ENCODE measurements at places on chromosomes 5 and 9.

- no peak for DNase-seq
Measured at GRCh38 chr9:124409410-124409809, 5.8 kb downstream of the PSMB7 start.

DNA sequence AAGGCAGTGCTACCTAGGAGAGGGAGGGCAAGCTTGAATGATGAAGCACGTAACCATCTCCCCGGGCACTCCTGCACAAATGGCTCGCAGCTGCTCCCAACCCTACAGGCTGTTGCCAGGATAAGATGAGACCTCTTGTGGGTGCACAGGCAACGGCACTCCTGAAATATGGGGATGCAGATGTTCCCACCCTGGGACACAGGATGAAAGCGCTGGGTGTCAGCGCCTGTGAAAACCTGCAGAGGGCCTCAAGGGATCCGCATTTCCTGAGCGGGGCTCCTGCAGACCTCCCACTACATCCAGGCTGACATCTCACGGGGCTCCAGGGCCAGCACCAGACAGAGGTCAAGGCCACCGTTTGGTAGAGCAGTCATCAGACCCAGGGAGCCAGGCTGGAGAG is 60.7 kb downstream of the SMIM23 start:
- DNase-seq: no peak

DNA sequence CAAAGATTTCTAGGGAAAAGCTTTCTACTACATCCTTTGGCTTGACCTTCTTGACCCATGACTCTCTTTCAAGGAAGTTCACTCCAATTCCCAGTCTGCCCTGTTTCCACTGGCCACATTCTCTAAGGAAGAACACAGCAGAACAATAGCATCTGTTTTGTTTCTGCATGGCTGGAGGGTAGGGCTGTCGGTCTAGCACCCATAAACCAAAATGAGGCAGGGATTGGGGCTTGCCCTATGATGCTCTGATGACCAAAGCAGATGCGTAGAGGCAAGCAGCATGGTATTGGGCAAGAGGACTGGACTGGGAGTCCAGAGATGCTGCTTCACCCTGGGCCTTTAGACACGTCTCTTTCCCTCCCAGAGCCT is 24.1 kb downstream of the GOLGA2 start:
- no peak for DNase-seq

DNA sequence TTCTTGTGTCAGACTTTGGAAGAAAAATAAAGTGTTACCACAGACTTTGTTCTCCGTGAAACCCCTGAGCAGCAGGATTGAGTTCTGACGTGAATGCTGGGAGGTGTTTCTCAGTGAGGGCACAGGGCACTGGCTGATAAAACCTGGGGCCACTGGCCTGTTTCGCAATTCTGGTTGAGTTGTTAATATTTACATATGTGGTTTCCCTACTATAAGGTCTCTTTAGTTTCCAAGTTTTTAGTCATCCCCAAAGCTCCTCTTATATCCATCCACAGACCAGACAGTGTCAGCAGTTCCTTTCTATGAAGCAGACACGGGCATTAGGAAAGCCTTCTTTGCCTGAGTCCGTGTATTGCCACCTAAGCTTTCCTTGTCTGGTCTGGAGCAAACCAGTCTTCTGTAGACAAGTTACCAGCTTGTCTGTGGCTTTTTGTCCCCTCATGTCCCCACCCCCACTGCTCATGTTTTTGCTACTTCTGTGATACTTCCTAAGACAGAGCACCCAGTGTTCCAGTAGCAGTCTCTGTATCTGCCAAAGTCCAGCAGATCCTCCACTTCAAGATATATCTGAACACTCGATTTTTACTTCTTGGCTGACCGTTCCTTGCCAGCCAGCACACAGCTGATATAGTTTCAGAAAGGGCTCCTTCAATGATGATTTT is 42.0 kb downstream of the ACO1 start:
- DNase-seq: no peak

DNA sequence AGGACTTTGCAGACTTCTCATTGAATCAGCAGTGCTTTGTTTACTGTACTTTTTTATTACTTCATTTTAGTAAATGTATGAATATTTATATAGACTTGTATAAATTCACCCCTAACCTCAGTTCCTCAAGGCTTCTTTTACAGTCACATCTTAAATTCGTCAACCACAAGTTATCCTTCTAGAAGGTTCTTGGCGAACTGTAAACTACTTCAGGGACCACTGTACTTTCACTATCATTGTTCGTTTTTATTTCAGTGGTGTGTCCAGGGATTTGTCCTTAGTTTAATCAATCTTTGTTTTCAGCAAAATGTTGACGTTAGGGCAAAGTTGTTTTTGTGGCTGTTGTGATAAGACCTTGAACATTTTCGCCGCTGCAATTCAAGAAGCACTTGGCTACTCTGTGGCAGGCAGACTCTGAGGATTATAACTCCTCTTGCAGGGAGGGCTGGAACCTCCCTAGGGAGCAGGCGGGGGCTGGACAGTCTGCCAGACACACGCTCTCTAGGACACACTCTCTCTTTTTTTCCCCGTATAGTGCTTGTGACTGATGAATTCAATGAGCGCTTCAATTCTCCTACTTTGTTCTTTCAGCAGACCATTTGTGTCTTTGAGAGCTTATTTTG is 252.8 kb downstream of the FBXL7 start:
- DNase-seq: no peak

GRCh38 chr5:130966990-130967525 is 198.0 kb downstream of the HINT1 start:
- no peak for DNase-seq

DNA sequence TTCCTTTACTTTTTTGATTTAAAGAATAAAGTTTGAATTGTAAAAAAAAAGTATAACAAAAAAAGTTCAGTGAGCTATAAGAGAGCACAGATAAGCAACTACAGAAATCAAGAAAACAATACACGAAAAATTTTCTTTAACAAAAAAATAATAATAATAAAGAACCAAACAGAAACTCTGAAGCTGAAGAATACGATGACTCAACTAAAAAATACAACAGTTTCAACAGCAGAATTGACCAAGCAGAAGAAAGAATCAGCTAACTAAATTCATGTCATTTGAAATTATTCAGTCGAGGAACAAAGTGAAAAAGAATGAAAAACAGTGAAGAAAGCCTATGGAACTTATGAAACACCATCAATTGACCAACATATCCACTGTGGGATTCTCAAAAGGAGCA is 177.7 kb downstream of the NDUFS4 start:
- no peak for DNase-seq

DNA sequence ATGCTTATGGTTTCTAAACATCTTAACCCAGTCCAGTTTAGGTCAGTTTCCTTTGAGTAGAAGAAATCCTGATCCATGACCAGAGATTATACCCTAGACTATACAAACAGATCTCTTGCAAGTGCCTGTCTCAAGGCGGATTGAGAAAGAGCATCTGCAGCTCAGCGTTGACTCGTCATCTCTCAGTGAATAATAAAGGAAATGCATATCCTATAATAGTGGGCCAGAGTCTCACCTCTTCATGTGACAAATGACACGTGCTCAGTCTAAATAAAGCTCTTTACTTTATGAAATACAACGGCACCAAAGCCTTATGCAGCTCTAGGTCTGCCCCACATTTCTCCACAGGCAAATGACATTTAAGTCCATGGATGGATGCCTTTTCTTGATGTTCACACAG is 179.4 kb upstream of the NR3C1 start:
- DNase-seq: no peak

DNA sequence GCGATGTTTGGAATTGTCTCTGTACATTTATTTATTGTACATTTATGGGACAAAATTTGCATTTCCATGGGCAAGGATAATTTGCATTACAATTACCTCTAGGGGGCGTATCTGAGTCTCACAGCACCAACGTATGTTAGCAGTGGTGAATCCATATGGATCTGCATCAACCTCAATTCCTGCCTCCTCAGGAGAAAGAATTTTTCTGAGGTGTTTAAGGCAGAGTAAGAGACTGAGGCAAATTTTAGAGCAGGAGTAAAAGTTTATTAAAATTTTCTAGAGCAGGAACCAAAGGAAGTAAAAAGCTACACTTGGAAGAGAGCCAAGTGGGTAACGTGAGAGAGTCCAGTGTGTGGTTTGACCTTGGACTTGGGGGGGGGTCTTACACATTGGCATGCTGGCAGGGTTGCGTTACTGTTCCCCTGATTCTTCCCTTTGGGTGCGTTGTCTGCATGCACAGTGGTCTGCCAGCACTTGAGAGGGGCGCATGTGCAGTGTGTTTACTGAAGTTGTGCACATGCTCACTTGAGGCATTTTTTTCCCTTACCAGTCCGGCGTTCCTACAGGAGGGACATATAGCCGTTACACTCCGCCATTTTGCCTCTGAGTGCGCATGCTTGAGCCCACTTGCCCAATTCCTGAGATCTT is 21.0 kb upstream of the RAB14 start:
- no peak for DNase-seq

DNA sequence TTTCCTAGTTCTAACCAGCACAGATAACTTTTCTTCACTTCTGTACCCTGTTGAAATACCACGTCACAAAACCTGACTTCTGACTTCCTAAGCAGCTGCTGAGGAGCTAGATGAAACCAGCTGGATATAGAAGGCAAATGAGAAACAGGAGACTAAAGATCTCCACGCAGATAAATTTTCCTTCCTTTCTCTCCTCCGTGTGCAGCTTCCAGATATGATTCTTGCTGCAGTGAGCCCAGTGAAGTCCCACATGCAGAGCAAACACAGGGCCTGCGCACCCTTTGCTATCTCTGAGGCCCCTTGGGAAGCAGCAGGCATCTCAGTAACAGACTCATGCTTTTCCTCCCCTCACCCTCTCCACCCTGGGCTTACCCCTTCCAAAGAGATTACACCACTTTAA is 1638.3 kb downstream of the MAT2B start:
- no peak for DNase-seq

DNA sequence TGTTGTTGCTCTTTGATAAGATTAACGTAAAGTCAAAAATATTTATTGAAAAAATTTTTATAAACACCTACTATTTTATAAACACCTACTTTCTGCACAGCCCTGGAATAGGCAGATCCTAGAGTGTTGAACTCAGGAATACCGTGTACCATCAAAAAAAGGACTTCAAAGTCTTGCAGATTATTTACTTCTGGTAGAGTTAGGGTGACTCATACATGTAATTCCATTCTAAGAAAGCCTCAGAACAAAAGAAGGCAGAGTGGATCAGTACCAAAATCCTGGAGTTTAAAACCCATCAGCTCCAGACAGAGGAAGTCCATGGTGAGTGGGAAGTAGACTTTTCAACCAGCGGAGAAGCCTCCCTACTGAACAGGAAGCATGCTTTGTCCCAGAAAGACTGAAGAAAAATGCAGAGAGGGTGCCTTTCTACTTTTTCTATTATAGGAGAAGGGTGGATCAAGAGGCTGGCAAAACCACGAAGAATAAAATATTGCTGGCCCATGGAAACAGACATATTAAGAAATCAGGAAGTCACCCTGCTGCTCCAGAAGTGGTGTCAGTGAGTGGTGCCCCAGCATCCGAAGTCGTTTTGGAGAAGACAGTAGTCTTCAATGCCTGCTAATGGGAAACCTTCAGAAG is 45.1 kb upstream of the DAB2 start:
- no peak for DNase-seq

- no peak for DNase-seq
Measured at GRCh38 chr9:80707120-80707519, 982.2 kb downstream of the TLE1 start.

DNA sequence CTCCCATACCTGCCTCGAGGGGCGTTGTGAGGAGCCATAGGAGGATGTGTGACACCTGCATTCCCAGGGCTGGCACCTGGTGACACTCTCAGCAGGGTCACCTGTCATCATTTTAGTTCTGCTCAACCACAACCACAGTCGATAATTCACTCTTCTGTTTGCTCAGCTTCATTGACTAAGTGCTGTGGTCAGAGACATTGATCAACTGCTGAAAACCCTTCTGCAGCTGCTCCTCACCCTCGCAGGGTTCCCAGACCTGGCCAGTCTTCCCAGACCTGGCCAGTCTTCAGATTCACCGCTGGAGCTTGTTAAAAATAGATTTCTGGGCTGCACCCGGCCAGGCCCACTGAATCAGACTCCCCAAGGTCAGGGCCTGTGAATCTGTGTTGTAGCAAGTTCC is 92.8 kb downstream of the MVB12B start:
- DNase-seq: no peak

DNA sequence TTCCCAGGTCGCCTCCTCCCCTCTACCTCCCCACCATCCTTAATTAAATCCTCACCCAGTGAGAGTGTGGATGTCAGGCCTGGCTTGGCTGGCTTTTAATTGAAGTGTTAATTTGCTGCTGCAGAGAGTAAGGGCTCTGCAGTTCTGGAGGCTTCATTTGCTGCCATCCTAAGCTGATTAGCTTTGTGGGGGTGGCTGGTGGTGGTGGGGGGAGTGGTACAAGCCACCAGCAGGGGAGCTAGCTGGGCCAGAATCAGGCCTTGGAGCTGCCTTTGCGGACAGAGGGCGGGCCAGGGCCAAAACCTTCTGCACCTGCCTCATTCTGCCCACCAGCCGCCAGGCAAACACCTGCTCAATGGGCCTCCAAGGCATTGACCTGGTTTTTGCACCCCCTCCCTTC is 26.8 kb upstream of the TIFAB start:
- no peak for DNase-seq

DNA sequence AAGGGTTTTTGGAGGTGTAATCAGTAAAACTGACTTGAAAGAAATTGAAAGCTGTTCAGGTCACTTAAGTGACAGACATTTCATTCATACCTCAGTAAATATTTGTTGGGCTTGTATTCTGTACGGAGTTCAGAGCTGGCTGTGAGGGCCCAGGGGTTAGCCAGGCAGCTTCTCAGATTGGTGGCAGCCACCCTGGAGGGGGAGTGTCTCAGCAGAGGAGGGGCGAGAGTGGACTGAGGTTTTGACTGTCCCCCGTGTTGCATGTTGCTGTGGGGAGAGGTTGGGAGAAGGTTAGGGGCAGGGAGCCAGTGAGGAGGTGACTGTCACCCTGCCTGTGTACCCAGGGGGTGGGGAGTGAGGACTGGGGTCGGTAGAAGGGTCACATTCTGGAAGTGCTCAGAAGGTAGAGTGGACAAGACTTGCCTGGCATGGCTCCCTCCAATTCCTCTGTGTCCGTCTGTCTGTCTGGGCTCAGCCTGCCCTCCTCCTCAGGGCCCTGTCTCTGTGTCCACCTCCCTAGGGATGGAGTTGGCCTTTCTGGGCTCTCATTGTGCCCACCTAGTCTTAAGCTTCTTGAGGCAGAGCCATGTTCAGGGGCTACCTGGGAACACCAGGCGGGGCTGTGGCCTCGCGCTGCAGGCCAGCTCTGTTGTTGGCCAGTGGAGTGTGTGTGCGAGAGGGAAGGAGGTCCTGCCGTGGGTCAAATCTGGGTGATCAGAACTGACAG is 4.4 kb downstream of the PHF2 start:
- DNase-seq: no peak

- DNase-seq: no peak
Measured at GRCh38 chr9:20552874-20553557, 69.3 kb downstream of the MLLT3 start.

- no peak for DNase-seq
Measured at GRCh38 chr5:76610196-76610595, 13.0 kb downstream of the F2RL2 start.

- DNase-seq: no peak
Measured at GRCh38 chr5:14226554-14226953, 83.4 kb downstream of the TRIO start.

- DNase-seq: no peak
Measured at GRCh38 chr5:83025690-83026478, 51.3 kb downstream of the TMEM167A start.
